ENCODE measurements at places on chromosomes 11 and 22.

- no peak for DNase-seq
Measured at GRCh38 chr11:4695442-4695841, 2.2 kb downstream of the OR51E2 start.

DNA sequence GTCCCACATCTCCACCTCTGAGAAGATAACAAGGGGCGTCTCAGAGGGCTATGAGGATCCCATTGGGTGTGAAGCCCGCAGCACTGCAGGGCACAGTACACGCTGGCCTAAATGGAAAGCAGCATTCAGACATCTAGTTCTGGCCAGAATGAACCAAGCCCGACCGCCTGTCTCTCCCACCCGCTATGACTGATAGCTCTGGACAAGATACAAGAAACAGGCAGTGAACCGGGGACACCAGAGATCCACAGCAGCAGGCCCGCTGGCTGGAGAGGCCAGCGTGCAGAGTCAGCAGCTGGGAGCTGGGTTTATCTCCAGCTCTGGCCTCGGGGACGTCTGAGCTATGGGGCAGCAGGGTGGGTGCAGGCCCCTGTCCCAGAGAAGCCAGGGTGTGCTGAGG lies 9.6 kb downstream of the CERK start:
- no peak for DNase-seq

GRCh38 chr22:23403152-23403719 lies 176.9 kb downstream of the IGLL1 start:
- DNase-seq = no peak

- DNase-seq = no peak
Measured at GRCh38 chr22:24339452-24339747, 68.8 kb downstream of the SPECC1L start.

GRCh38 chr11:2273771-2274170 lies 3.4 kb upstream of the ASCL2 start:
- no peak for DNase-seq

GRCh38 chr22:38953577-38954413 lies 3.6 kb upstream of the APOBEC3A start:
- DNase-seq = peak; percentile 6

GRCh38 chr11:62004473-62004872 lies 37.0 kb upstream of the FTH1 start:
- DNase-seq = peak; percentile 40

DNA sequence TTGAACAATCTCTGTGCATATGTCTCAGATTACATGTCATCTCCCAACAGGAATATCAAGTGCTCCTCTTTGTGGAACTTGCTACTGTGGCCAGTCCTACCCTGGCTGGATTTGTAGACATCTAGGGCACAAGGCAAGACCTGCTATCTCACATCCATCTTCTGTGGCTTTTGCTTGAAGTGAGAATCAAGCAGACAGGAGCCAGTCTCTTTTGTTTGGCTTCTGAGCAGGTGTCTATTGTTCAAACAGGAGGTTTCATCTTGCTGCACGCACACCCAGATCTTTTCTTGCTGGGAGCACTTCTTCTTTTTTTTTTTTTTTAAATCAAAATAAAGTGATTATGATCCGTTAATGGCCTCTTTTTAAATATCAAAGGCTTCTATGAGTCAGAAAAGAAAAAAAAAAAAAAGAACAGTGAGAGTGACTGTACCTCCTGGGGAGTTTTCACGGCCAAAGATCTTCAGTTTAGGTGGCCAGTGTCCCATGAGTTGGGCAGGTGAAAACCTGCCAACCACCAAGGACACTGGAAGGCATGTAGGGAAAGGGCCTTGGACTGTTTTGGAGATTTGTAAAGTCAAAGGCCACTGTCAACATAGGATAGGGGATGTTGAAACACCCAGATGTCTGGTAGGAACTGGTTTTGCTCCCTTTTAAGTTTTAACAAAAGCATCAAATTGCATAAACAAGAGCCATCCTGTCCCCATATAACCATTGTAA lies 78.1 kb downstream of the CD44 start:
- DNase-seq = no peak

DNA sequence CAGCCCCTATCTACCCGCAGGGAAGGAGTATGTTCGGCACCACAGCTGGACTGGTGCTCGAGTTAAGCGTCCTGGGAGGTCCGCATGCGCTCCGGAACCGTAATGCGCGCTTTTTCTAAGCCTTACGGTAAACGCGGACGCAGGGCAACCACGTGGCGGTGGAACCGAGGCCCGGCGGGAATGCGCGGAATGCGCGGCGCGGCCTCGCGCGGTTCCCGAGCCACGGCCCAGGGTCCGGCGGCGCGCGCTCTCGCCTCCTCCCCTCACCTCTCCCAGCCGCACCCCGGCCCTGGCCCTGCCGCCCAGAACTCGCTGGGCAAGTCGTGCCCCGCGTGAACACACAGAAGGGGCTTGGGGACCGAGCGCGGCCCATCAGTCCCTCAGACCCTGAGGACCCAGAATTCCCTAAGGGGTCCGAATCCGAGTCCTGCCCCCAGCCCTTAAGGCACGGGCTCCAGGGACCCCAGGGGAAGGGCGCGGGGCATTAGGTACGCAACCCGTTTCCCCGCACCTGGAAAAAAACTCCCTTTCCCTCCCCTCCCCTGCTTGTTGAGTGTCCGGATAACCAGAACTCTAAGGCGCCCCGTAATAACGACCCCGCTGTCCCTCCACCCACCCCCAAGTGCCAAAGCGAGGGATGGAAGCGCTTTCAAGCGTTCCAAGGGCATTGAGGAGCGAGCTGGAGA lies 4.3 kb upstream of the CCND1 start:
- peak; percentile 94 for DNase-seq

- DNase-seq = peak; percentile 74
Measured at GRCh38 chr11:114354076-114354475, 46.2 kb downstream of the C11orf71 start.

GRCh38 chr11:101497291-101497690 lies 86.5 kb downstream of the TRPC6 start:
- DNase-seq = no peak
